ENCODE measurements at places on chromosomes 12 and 14. TPM values are rescaled to one million over a fixed set of nuclear protein-coding genes. Genes with fewer than 3 reads are reported as not detected.

GRCh38 chr14:54189748-54190354 lies 207.0 kb upstream of the CDKN3 start:
- DNase-seq = no peak

DNA sequence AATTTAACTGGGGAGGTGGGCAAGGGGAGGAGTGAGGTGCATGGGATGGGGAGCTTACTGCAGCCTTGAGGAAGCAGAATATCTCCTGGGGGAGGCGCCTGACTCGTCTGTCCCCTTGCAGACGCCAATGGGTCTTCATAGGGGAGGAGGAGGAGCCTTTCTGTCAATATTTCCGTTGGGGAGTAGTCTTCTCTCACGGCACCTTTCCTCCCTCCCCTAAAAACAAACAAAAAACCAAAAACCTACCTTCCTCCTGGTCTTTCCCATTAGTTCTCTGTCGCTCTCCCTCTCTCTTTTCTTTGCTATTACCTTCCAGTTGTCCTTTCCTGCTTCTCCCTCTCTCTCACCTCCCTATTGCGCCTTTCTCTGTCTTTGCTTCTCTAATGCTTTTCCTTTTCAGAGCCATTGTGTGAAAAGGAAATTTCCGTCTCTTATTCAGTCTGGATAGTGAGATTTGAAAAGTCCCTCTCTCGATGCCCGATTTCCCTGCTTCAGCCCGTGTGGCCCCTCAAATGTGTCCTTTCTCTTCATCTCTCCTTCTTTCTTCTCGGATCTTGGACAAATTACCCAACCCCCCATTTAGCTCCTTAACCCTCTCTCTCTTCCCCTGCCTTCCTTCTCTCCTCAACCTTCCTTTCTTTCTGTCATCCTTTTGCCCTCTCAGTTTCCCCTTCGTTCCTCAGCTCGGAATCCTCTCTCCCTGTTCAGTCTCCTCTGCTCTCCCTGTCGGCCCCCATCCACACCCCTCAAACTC lies 5.9 kb downstream of the GPR84 start:
- DNase-seq = no peak

TMEM253 gene
- total RNA-seq = 2.2 TPM

RDH16 gene
- 0.35 TPM for total RNA-seq

DNA sequence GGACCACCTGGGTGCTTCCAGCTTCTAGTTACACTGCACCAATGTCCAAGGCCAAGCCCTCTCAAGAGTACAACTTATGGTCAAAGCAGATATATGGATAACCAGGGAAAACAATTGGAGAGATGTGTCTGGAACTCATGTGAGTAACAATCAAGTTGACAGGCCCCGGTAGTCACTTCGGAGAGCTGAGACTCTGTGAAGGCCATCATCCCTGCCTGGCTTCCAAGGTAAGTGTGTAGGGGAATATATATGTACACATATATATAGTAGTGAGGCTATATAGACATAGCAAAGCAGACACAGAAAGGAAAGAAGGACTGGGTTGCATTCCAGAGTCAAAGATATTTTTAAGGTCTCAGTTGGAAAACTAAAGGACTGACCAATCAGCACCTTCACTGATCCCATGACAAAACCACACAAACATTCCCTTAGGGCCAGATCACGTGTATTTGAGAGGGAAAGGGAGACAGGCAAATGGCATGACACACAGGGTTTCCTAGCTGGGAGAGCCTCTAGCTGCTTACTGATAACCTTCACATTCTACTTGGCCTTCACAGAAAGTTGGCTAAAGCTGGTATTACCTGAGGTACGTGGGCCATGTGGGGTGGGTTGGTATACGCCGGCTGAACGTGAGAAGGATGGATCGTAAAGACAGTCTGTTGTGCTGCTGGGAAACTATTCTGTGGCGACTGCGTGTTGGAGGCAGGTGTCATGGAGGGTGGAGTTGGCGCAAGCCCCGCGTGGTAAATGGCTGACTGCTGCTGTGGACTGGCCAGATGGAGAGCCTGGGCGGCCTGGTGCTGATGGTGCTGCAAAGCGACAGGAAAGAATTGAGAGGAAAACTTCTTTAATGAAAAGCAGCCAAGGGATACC lies 50.0 kb downstream of the SH2B3 start:
- DNase-seq = no peak

GRCh38 chr14:85576218-85576617 lies 46.3 kb downstream of the FLRT2 start:
- no peak for DNase-seq

- DNase-seq = no peak
Measured at GRCh38 chr12:111600205-111600642, 1.1 kb upstream of the ATXN2 start.
